ENCODE measurements at places on chromosomes 13 and 19.

DNA sequence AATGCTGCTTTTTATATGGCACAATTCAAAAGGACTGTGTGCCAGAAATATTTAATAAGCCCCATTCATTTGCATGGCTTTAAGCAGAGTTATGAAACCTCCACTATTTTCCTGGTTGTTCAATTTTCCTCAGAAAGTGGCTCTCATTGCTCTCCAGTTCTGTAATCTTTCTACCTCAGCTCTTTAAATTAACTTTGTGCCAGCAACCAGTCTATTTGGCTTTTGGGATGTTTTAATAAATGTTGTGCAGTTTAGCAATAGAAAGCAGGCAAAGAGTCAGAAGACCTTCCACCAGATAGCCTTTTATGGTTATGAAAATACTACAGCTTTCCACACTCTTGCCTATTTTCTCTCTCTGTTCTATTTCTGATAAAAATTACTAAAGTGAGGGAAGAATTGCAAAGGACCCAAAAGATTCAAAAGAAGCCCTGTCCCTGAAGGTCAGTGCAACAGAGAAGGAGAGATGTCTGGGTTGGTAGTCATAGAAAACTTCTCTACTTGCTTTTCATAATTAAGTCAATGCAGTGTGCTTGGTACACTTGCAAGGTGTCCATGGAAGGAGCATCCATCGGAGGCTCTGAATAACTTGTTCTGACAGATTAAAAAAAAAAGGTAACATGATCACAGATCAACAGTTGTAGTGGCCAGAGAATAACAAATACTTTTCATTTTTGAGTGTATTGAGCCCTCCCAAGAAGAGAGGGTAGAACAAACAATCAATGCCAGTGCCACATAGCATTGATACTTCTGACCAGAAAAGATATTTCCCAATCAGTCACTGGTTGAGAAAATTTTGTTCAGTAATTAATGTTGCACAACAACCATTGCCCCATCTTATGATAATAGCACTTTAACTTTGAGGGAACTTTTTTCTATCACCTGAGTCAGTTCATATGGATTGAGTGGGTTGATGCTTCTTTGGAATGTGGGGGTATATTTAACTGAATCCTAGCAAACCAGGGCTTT, 48.4 kb upstream of the SPRY2 start:
- DNase-seq: no peak

GRCh38 chr19:47022140-47022536, 2.5 kb downstream of the NPAS1 start:
- DNase-seq: no peak

DNA sequence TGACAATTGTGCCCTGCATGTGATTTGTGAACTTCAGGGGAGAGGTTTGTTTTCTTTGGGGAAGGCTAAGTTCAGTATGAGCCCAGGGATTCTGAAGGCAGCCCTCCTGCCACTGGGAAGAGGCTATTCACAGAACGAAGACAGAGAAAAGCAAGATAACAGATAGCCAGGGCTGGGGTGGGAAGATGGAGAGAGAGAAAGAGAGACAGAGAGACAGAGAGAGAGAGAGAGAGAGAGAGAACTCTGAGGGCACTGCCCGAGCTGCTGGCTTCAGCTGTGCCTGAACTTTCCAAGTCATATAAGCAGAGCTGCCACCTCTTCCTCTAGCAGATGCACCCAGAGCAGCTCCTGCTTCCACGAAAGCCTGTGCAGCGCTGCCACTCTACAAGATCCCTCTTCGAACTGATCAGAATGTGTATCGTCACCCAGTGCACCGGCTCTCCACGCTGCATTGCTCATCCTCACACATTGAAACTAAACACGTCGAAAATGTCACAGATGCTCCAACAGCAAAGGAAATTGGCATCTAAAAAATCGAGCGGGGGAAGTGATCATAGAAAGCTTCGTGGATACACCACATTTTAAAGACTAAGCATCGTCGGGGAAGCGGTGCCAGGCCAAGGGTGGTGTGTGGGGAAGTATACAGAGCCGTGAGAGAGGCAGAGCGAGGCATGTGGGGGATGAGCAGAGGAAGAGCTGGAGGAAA, 81.8 kb upstream of the SIAH3 start:
- no peak for DNase-seq

GRCh38 chr13:23866420-23867026, 22.7 kb downstream of the MIPEP start:
- no peak for DNase-seq

- DNase-seq: no peak
Measured at GRCh38 chr13:31168166-31168565, 6.5 kb upstream of the HSPH1 start.

GRCh38 chr13:109152941-109153340, 523.5 kb downstream of the MYO16 start:
- DNase-seq: no peak

GRCh38 chr13:50197705-50198104, 182.5 kb downstream of the KCNRG start:
- DNase-seq: no peak

- no peak for DNase-seq
Measured at GRCh38 chr19:16544473-16545231, 2.4 kb upstream of the CHERP start.

- DNase-seq: no peak
Measured at GRCh38 chr13:29886446-29886845, 36.0 kb upstream of the UBL3 start.

GRCh38 chr13:105436943-105437342, 1098.5 kb downstream of the EFNB2 start:
- DNase-seq: no peak

GRCh38 chr19:30488191-30488590, 116.0 kb downstream of the ZNF536 start:
- no peak for DNase-seq

GRCh38 chr19:49583239-49583638, 2.1 kb downstream of the PRRG2 start:
- DNase-seq: no peak

- DNase-seq: no peak
Measured at GRCh38 chr13:42345367-42345766, 73.4 kb downstream of the AKAP11 start.

GRCh38 chr13:109906976-109907375, 120.6 kb upstream of the IRS2 start:
- DNase-seq: no peak

DNA sequence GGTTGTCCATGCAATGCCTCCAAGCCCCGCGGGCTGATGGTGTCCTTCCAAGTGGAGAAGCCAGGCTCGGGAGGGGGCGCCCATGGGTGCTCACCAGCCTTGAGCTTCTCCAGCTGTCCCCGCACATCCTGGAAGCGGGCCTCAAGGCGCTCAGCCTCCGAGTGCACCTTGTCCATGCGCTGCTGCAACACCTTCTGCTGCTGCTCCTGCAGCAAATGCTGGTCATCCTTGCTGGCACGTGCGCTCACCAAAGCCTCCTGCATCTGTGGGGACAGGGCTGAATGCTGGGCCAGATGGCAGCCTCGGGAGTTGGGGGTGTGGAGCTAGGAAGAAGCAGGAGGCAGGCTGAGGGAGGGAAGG, 22.8 kb upstream of the EMP3 start:
- DNase-seq: no peak

DNA sequence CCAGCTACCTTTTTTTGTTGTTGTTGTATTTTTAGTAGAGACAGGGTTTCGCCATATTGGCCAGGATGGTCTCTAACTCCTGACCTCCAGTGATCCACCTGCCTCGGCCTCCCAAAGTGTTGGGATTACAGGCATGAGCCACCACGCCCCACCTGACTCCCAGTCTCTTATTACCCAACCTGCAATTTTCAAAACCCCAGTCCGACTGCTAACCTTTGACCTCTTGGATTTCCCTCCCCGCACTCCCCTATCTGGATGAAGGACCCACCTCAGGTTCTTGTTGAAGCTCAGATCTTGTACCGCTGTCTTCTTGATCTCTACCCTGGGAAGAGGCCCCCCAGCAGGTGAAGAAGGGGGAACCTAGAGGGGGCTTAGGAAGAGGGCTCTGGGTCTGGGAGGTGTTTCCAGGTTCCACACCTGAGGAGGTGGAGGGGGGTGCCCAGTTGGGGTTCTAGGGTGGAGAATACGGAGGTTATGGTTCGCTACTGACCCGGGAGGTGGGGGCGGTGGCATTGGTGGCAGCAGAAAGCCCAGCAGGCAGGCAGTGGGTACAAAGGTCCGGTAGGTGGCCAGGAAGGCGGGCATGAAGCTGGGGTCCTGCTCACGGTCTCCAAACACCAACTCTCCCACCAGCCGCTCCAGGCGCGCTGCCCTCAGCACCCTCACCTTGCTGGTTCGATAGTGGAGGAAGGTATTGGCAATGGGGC, 2.6 kb downstream of the RGL3 start:
- no peak for DNase-seq

GRCh38 chr13:96130818-96131340, 41.0 kb downstream of the HS6ST3 start:
- DNase-seq: no peak

DNA sequence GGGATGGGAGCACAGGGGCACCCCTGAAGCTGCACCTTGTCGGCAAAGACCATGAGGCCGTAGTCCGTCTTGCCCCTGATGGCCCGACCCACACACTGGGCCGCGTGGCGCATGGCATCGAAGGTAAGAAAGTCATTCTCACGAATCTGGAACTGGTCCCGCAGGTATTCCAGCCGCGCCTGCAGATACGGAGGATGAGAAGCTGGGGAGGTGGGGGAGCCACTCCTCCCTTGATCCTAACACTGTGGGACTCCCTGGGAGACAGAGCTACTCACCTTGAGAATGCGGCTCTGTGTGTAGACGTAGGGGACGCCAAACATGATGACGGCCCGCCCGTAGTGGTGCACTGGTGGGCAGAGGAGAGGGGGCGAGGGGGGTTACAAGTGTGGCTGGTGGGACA, 11.9 kb downstream of the KLC3 start:
- no peak for DNase-seq

DNA sequence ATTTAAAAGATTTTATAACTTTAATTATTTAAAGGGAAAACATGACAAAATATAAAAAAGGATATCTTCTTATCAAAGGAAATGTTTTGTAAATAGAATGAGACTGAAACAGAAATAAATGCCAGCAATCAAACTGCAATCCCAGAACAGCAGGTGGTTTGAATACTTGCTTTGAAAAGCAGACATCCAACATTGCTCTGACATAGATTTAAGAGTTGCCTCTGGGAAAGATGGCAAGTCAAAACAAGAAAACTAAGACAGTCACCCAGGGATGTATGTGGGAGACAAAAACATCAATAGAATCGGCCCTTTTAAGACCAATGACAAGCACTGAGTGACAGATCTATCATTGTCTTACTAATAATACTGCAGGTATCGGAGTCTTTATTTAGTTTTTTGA, 789.7 kb upstream of the GPC6 start:
- no peak for DNase-seq

DNA sequence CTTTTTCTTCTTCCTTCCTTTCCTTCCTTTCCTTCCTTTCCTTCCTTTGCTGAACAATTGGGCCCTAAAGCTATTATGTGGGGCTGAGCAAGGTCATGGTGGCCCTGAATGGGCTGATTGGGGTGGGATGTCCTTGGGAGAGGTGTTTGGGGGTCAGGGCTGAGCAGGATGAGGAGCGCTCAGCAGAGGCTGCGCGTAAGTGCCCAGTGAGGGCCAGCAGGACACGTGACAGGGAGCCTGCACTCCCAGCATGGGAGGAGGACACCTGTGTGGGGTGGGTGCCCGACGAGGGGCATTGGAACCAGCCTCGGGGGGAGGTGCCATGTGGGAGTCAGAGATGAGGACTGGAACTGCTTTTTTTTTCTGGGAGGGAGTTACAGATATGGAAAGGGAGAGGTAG, 5.4 kb upstream of the LGALS7 start:
- DNase-seq: no peak

DNA sequence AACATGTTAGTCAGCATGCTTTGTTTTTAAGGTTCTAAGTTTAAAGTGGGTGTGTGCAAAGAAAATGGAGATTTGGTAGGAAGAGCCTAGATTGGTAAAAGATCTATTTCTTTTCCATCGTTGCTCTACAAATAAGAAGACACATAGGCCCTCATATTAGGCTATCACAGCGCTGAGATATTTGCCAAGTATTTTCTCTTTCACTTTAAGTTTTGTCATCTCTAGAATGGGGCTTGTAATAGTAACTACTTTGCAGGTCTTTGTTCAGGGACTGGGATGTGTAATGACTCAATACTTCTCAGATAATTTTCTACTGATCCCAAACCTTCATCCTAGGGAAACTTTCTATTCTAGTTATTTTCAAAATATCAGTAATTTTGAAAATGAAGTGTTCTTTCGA, 917.7 kb upstream of the SLC10A2 start:
- no peak for DNase-seq

GRCh38 chr19:4208385-4209094, 20.8 kb upstream of the EBI3 start:
- DNase-seq: peak; percentile 40

GRCh38 chr19:3190470-3190770, 4.7 kb downstream of the NCLN start:
- no peak for DNase-seq

- no peak for DNase-seq
Measured at GRCh38 chr19:4979211-4979807, 10.4 kb downstream of the KDM4B start.

DNA sequence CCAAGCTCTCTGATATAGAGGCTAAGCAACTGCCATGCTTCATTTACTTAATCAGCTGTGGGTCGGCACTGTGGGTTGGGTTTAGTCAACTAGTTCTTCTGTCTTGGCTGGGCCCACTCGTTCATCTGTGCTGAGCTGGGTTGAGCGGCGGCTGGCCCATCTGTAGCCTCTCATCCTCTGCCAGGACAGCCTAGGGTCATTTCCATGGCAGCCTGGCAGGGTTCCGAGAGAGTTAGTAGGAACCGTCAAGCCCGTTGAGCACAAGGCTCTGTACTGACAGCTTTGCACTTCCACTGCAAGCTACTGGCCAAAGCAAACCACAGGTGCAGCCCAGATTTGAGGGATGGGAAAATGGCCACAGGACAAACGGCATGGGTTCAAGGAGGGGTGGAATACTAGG, 6.6 kb upstream of the ZNF835 start:
- no peak for DNase-seq

DNA sequence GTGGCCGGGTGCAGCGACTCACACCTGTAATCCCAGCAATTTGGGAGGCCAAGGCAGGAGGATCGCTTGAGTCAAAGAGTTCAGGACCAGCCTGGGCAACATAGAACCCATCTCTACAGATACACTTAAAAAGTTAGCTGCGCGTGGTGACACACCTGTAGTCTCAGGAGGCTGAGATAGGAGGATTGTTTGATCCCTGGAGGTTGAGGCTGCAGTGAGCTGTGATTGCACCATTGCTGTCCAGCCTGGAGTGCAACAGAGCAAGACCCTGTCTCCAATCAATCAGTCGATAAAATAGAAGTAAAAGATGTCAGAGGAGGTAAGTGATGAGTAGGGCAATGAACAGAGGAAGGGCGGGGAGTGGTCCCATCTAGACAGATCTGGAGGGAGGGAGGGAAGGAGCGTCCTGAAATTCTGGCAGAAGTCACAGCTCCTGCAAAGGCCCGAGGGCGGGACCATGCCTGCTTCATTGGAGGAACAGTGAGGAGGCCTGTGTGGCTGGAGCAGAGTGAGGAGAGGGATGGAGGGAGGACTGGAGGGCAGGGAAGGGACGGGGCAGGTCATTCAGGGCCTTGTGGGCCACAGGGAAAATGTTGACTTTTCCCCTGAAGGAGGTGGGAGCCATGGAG, 9.7 kb downstream of the SMIM24 start:
- no peak for DNase-seq

GRCh38 chr19:32928806-32929205, 43.0 kb downstream of the CEP89 start:
- DNase-seq: no peak

GRCh38 chr13:102128216-102128810, 273.5 kb downstream of the FGF14 start:
- DNase-seq: no peak
